Activated naive CD8-positive, alpha-beta T cell treated with anti-CD3 and anti-CD28 coated beads for 36 hours (primary cell): ENCODE measurements at places on chromosomes 4 and X. TPM values are rescaled to one million over a fixed set of nuclear protein-coding genes. Genes with fewer than 3 reads are reported as not detected.

- no peak for DNase-seq
- no peaks in the 10 kb centered on the region for H3K27me3 ChIP-seq
- H3K27ac ChIP-seq: peak overlapping the region; percentile 14
- H3K36me3 ChIP-seq: no peaks in the 10 kb centered on the region
Measured at GRCh38 chrX:20320461-20321159, 53.9 kb upstream of the RPS6KA3 start.

- no peaks in the 10 kb centered on the region for H3K36me3 ChIP-seq
- H3K27ac ChIP-seq: no peak overlapping the region
- peaks cover 3% of the 10 kb centered on the region for H3K4me1 ChIP-seq
- H3K4me3 ChIP-seq: no peak overlapping the region
- no peaks in the 10 kb centered on the region for H3K27me3 ChIP-seq
Measured at GRCh38 chrX:133685822-133686221, 270.5 kb upstream of the GPC4 start.

DNA sequence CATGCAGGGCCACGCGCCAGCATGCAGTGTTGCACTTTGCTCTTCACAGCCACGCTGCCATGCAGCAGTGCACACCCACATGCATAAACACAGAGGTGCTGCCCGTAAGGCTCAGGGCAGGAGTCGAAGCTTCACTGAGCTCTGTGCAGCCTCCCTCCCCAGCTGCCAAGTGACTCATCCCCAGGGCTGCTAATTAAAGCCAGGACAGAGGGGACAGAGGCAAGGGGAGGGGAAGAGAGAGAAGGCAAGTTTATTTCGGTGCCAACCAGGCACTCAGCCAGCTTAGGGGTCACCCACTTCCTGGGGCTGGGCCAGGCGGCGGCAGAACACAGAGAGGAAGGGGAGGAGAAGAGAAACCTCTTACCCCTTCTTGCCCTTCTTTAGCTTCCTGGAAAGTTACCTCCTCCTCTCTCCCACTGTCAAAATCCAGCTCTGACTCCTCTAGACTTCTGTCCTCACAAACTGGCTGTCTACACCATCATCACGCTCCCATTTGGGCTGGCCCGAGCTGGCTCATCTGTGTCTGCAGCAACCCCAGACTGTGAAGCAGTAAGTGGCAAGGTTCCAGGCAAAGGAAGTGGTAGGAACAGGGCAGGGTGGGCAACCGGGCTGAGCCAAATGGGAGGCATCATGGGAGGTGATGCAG, 6.2 kb upstream of the IQSEC2 start:
- peak; percentile 15 for DNase-seq
- H3K4me3 ChIP-seq: peak overlapping the region; percentile 66
- H3K27me3 ChIP-seq: peaks cover 3% of the 10 kb centered on the region
- peak overlapping the region; percentile 73 for H3K27ac ChIP-seq
- H3K4me1 ChIP-seq: peaks cover 21% of the 10 kb centered on the region
- no peaks in the 10 kb centered on the region for H3K36me3 ChIP-seq

Gene CCDC110
- total RNA-seq: 0.19 TPM

DNA sequence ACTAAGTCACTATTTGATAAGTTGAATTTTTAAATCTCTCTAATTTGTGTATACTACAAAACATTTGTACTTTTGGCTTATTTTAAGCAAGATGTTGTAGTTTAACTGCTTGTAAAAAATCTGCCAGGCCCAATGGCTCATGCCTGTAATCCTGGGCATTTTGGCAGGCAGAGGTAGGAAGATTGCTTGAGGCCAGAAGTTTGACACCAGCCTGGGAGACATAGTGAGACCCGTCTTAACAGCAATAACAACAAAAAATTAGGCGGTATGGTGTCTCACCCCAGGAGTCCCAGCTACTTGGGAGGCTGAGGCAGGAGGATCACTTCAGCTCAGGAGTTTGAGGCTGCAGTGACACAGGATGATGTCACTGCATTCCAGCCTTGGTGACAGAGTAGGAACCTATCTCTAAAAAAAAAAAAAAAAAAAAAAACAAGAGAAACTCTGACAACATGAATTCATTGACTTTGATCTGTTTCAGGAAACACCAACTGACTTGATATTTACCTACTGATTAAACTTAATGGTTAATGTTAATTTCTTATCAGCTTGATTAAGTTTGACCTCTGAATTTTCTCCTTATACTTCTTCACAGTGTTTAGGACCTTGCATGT, 8.9 kb downstream of the FHIP1A start:
- H3K36me3 ChIP-seq: no peaks in the 10 kb centered on the region
- no peak overlapping the region for H3K27ac ChIP-seq
- H3K4me1 ChIP-seq: no peaks in the 10 kb centered on the region
- no peak overlapping the region for H3K4me3 ChIP-seq
- peaks cover 15% of the 10 kb centered on the region for H3K27me3 ChIP-seq
